ENCODE measurements at places on chromosomes 1 and 21.
A peak's percentile ranks its signal among the peaks of the same experiment; 100 is the strongest.

GRCh38 chr1:196650403-196650802, 1.4 kb upstream of the CFH start:
- no peak for DNase-seq

DNA sequence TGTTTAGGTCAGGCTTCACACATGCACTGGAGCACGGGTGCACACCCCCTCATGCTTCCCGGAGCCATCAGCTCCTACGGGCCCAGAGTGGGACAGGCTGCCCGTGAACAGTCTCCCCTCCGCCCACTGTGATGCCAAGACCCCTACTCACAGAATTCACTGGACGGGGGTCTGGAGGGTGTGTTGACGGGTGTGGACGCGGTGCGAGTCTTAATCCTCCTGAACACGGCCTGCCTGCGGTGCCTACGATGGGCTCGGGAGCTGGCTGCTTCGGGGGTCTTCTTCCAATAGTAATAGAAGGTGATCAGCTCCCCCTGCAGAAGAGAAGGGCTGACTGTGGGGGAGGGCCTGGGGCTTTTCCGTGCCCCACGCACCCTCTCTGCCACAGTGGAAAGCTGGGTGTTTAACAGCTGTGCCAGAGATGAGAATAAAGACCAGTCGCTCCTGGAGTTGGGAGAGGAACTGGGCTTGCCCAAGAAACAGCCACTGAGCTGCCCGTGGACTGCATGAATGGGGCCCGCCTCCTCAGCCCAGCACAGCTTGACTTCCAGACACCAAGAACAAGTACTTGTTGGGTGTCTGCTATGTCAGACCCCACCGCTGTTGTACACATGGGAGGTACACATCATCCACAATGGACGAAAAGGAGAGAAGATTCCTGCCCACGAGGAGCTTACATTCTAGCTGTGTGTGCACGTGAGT, 47.9 kb downstream of the SLC45A1 start:
- no peak for DNase-seq

- no peak for DNase-seq
These were observed 51.3 kb downstream of the GPR161 start for GRCh38 chr1:168085401-168085872.

DNA sequence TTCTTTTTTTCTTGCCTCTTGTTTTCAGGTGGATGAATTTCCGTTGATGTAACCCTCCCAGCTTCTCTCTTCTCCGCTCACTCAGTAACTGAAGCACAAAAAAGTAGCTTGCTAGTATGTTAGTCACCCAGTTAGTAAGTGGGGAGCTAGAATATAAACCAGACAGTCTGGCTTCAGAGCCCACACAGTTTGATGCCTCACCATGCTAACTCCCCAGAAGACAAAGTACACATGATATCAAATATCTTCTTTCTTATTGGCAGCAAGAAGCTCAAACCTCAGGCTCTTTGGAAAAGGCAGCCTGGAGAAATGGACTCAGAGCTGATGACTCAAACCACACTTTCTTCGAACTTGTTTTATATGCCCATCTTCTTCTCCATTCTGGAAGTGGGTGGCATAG, 187.5 kb upstream of the PLXNA2 start:
- no peak for DNase-seq

GRCh38 chr1:173894189-173894588, 22.9 kb downstream of the SERPINC1 start:
- no peak for DNase-seq

DNA sequence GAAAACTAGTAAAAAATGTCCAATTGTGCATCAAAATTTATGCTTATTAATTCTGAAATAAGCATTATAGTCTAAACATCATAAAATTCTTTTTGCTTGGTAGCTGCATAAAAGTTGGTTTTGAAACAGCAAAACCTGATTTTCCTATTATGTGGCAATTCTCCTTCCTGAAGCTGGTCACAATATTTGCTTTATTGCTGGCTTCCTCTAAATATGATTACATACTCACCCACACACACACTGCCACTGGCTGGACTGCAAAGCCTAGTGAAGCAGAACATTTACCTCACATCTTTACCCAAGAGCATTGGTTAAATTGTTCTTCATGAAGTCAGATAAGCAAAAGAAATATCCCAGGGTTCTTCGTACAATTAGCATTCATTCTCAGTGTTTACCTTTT, 103.0 kb downstream of the NR5A2 start:
- no peak for DNase-seq

DNA sequence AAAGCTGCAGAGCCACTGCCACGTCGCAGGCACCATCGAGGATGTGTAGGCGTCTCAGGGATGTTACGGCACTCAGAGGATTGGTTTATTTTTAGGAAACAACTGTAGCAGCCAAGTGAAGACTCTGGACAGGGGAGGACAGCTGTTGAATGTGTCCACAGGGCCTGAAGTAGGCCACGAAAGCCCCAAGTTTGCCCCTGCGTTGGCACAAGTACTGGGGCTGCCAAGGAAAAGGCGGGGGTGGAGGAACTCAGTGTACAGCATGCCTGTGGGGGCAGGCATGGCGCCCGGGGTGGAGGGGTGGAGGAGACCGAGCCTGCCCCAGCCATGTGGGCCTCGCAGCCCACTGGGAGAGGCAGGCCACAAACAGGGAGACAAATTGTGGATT, 89.7 kb downstream of the ADARB1 start:
- DNase-seq, result no peak

DNA sequence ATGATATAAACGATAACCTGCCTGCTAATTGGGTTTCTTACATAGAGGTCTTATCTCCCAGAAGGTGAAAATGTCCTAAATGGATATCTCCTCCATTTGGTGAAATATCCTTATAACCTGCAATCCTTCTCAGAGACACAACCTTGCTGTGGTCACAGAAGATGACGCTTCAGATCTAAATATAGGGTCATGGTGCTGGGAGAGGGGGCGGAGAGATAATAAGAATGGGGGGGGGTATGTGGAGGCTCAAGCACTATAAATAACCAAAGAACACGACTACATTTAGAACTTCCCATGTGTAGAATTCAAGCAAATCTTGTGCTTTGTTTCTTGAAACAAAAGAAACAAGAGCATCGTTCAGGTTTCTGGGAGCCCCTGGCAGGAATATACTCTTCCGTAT, 260.6 kb upstream of the ESRRG start:
- no peak for DNase-seq

DNA sequence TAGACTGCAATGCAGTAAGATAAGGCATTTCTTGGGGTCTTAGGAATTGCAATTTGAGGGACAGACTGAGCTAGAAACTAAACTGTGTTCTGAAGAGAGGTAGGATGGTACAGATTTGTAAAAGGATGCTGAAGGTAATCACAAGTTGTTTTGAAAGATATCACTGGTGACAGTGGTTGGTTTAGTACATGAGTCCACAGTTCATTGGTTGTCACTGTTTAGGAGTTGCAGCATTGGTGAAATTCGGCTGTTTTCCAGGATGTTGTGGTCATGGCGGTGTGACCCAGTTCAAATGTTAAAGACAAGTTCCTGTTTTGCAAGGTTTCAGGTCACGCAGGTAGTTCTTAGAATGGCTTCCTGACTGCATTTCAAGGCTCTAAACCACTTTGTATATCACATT, 292.8 kb upstream of the B3GALT2 start:
- DNase-seq, result peak; percentile 11

DNA sequence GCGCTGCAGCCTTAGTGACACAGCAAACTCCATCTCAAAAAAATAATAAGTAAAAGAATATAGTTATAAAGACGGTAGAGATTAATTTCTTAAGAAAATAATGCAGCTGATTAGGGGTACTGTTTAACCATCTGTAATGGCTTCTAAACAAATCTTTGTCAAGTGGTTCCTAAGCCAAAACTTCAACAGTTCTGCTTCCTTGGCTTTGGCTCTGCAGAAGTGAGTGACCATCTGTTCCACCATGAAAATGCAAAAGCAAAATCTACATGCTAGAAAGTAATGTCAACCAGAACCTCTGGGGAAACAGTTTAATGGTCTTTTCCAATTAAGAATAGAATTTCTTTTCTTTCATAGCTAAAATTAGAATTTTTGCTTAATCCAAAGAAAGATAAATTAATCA, 8.3 kb upstream of the SH2D5 start:
- no peak for DNase-seq

DNA sequence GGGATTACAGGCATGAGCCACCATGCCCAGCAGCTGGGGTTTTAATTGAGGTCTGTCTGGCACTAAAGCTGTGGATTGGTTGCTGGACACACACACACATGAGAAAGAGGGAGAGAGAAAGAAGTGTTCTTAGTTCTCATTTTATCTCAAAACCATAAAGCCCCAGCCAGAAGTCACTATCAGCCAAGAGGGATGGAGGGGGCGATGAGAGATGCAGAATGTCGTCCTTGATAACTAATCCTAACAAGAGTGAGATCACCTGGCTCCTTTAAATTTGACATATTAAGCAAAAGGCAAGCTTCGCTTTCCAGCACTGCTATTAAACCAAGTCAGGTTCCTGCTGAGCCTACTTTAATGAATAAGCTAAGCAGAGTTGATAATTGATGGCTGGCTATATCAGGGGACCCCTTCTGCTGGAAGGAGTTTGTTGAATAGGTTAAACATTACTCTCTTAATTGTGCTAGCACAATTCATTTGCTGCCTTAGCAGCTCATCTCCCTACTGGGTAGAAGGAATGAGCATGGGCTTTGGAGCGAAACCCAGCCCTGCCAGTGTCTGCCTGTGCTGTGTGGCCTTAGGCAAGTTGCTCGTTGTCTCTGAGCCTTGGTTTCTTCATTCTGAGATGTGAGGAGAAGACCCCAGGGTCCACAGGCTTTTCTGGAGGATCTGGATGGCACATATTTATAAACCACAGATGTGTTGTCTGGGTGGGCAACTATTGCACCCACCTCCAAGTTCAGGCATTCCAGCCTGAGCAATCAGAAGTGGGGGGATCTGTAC, 50.8 kb downstream of the ALPL start:
- no peak for DNase-seq

- no peak for DNase-seq
These were observed 643 bp downstream of the FNDC5 start for GRCh38 chr1:32869923-32870614.

DNA sequence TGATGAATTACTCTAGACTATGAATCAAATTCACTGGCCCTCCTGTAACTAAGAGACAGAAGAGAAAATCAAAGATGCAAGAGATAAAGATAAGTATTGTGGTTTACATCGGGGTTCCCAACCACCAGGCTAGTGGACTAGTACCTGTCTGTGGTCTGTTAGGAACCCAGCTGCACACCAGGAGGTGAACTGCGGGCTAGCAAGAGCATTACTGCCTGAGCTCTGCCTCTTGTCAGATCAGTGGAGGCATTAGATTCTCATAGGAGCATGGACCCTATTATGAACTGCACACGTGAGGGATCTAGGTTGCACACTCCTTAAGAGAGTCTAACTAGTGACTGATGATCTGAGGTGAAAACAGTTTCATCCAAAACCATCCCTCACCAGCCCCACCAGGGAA, 58.9 kb upstream of the DUSP10 start:
- no peak for DNase-seq

DNA sequence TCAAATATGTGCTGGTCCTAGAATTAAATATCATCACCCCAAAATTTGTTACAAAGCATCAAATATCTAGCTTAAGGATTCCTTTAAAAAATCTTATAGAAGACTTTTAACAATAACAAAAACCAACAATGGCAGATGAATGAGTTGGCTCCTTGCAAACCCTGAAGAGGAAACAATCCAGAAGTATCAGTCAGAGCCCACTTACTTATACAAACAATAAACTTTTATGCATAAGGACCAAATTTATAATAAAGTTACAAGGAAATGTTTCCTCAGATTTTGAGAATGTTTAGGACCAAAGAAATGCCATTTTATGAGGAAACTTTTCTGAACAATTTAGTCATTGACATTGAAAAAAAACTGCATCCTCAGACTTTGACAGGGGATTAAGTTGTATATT, 52.7 kb downstream of the LPAR3 start:
- no peak for DNase-seq

DNA sequence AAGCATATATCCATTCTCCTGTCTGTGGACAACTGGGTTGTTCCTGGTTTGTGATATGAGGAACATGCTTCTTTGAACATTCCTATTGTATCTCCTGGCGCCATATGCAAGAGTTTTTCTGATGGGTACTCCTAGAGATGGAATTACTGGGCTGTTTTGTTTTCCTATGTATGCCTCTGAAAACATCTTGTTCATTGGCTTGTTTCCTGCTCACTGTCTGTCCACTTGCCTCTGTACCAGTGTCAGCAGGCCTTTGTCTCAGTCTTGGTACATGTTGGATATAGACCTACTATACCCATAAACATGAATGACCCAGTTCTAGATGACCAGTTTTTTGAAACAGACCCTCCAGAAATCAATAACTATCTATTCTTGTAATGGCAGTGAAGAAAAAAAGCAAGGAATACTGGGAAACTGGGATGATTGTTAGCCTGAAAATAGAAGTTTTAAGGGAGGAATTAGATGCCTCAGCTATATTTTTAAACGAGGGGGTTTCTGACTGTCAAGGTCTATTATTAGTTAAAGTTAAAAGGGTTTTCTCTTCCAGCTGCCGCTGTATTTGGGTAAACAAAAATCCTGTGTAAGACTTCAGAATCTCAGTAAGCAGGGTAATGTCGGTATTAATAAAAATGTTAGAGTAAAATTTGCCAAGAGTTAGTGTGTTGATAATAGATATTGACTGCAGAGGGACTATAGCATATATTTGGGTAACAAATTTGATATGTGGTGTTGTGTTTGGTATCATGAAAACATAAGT, 103.6 kb downstream of the RYR2 start:
- DNase-seq, result no peak

- DNase-seq, result no peak
These were observed 27.7 kb downstream of the TNFRSF9 start for GRCh38 chr1:7912743-7913557.

- no peak for DNase-seq
These were observed 173.0 kb upstream of the UBE2U start for GRCh38 chr1:64030411-64030810.

- no peak for DNase-seq
These were observed 65.0 kb downstream of the ZSWIM5 start for GRCh38 chr1:45141247-45142003.

- no peak for DNase-seq
These were observed 535.1 kb downstream of the DPYD start for GRCh38 chr1:97385536-97386277.

DNA sequence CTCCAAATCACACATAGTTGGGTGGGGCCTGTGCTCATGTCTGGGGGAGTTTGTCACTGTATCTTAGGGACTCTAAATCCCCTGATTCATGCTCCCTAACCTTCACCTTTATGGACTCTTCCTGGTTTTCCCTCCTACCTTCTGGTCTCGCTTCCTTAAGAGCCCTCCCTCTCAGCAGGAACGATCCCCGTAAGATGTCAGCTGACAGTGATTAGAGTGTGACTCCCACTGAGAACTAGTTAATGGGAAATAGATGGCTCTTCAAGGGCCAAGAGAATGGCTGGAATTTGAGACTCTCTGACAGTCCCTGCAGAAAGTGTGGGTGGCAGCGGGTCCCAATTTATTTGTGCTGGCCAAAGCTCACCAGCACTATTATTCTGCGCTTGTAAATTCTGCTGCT, 22.0 kb downstream of the LYPD8 start:
- DNase-seq, result no peak
